ENCODE measurements at places on chromosomes 13 and 19.
A peak's percentile ranks its signal among the peaks of the same experiment; 100 is the strongest.

- DNase-seq, result no peak
Measured at GRCh38 chr19:23420824-23421223, 25.6 kb upstream of the ZNF91 start.

DNA sequence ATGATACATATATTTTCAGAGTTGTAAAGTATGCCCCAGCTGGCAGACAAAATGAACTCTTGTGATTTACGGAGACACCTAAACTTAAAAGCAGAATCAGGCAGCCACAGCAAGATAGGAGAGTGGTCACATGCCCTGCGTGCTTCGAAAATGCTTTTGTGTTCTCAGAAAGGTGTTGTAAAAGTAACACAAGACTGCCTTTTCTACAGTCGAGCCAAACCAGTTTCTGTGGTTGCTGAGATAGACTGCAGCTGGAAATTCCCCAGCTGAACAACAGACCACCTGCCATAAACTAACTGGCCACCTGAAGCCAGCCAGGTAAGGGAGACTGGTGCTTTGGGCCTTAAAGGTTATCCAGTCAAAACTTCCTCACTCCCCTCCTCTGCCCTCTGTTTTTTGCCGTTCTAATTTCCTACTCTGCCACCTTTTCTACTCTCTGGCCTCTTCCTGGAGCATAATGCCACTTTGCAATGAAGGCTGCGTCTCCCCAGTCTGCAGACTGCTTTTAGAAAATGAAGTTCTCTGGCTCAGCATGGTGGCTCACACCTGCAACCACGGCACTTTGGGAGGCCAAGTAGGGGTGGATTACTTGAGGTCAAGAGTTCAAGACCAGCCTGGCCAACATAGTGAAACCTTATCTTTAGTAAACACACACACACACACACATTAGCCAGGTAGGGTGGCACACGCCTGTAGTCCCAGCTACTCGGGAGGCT, 381.2 kb upstream of the SLITRK1 start:
- no peak for DNase-seq

- DNase-seq, result no peak
Measured at GRCh38 chr19:512547-513365, 5.5 kb downstream of the TPGS1 start.

- no peak for DNase-seq
Measured at GRCh38 chr19:7373862-7374261, 25.1 kb downstream of the ARHGEF18 start.

DNA sequence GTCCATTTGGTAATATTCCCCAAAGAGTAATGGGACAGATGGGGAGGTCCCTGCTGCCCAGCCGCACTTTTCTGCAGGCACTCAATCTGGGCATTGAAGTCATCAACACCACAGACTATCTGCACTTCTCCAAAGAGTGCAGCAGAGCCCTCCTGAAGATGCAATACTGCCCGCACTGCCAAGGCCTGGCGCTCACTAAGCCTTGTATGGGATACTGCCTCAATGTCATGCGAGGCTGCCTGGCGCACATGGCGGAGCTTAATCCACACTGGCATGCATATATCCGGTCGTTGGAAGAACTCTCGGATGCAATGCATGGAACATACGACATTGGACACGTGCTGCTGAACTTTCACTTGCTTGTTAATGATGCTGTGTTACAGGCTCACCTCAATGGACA, 295.0 kb downstream of the GPC5 start:
- DNase-seq, result no peak

GRCh38 chr19:799076-799881, 2.0 kb downstream of the PTBP1 start:
- no peak for DNase-seq

GRCh38 chr13:99299920-99300341, 7.3 kb downstream of the GPR183 start:
- DNase-seq, result no peak

DNA sequence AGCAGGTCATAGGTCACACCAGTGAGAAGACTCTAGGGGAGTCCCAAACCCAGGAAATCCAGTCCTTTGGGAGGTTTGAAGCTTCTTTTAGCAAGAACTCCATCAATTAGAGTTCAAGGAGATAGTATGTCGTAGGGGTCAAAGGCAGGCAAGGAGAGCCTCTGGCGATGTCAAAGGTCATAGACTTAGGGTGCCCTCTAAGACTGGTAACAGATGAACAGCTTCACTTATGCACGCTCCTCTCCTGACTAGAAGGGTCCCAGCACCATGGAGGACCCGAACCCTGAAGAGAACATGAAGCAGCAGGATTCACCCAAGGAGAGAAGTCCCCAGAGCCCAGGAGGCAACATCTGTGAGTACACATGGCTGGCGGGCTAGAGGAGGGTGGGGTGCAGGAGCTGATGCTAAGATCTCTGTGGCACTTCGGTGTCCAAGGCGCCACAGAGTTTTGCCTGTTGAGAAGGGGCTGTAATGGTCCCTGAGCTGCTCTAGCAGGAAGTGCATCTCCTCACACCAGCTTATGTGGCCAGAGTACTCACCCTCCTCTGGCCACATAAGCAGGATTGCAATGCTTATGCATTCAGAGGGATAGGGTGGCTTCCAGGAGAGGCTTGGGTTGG, 557 bp downstream of the ZNF576 start:
- DNase-seq, result no peak

GRCh38 chr19:33406521-33407139, 33.1 kb downstream of the CEBPG start:
- peak; percentile 20 for DNase-seq

- no peak for DNase-seq
Measured at GRCh38 chr13:105255472-105255871, 1280.0 kb downstream of the EFNB2 start.

- DNase-seq, result no peak
Measured at GRCh38 chr13:36666477-36667229, 7.2 kb upstream of the SERTM1 start.

GRCh38 chr19:35274323-35274722, 5.6 kb downstream of the USF2 start:
- DNase-seq, result no peak

DNA sequence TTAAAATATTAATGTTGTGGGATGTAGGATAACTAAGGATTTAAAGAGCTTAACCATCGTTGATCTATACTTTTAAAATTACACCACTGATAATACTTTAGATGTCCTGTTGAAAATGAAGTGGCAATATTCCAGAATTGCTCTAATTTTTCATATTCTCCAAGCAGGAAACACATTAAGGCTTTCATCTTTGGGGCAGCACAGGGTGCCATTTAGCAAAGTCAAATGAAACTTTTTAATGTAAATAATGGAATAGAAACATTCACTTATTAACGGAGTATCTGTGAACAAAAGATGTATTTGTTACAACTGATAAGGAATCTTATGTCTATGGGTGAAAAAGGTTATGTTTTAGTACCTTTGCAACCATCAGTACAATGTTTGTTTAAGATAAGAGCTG, 50.0 kb upstream of the MIR17HG start:
- DNase-seq, result no peak

- DNase-seq, result no peak
Measured at GRCh38 chr13:107835339-107836018, 379.9 kb downstream of the LIG4 start.

DNA sequence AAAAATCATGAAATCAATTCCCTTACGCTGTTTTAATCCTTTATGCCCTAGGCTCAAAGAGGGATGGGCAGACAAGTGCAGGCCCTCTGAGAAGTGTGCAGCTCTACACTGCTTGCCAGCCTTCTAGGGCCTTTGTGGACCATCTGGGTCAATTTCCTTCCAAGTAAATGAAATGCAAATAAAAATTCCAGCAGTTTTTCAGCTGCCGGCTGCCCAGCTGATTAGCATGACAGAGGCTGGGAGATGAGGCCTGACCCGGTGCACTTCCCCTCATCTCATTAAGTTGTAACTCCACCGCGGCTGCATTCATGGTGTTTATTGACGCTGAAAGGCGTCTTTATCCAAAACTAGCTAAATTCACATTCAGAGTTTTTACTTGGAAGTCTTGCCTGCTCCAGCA, 47.5 kb upstream of the GSX1 start:
- no peak for DNase-seq

DNA sequence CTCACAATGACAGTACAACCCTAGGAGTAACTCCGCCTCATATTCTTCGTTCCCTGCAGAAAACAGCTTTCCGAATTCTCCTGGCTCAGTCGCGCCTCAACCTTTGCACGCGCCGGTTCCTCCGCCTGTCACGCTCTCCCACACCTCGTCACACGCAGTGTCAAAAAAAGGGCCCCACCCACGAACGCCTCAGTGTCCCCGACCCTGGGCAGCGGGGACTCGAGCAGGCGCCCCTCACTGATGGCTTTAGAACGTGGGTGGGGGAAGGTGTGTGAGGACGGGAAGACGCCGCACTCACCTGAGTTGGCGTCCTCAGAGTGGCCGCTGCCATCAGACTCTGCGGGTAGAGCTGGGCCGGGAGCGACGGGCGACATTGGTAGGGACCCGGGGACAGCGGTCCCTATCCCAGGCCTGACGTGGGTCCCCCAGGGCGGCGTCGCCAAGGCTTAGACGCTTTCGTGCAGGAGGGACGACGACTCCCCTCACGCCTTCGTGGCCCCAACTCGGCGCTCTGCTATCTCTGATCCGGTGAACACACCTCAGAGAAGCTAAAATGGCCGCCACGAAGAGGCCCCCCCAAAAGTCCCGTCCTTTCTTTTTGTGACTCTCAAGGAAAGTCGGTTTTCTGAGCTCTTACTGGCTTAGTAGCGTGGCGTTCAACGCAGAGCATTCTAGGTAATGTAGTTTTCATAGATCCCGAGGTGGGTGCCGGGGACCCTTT, at the start of gene ZNF154:
TSS of gene ZNF154 (minus strand) at position 564 of the 721 bp plus-strand sequence. CDS start at position 331, 233 bp downstream.
- DNase-seq, result no peak

DNA sequence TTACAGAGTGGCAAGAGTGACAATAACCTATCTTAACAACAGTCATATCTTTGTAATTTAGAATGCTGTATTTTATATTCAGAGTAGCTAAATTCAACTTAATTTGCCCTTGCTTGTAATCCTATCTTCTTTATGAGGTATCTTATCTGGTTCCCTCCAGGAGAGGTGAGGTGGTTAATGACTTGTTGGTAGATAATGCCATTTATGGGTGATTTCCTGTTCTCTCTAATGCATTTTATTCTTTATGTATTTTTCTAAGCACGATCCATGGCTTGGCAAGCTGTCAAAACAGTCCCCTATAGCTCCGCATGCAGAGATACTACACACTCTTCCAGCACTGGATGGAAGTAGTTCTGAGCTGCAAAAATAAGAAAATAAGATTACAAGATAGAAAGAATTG, 267.9 kb downstream of the LMO7 start:
- no peak for DNase-seq

DNA sequence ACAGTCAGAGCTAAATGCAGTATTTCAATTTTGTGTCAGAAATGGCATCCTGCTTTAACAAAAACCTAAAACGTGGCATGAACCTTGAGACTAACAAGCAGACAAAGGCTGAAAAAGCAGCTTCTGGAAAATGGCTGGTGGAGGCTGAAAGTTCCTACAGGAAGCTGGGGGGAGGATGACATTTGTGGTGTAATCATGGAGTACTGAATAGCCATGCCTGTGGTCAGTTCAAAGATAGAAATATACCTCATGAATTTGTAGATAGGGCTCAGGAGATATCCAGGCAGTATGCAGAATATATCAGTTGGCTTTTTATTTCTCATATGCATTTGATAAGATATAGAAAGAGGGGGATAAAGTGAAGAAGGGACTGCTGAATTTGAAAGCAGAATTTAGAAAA, 181.7 kb downstream of the UQCRFS1 start:
- no peak for DNase-seq

GRCh38 chr19:41552558-41552957, 23.4 kb upstream of the CEACAM21 start:
- no peak for DNase-seq

- DNase-seq, result no peak
Measured at GRCh38 chr13:25819856-25820530, 231.8 kb downstream of the SHISA2 start.

GRCh38 chr19:3733549-3734309, 25.5 kb downstream of the TJP3 start:
- DNase-seq, result no peak

DNA sequence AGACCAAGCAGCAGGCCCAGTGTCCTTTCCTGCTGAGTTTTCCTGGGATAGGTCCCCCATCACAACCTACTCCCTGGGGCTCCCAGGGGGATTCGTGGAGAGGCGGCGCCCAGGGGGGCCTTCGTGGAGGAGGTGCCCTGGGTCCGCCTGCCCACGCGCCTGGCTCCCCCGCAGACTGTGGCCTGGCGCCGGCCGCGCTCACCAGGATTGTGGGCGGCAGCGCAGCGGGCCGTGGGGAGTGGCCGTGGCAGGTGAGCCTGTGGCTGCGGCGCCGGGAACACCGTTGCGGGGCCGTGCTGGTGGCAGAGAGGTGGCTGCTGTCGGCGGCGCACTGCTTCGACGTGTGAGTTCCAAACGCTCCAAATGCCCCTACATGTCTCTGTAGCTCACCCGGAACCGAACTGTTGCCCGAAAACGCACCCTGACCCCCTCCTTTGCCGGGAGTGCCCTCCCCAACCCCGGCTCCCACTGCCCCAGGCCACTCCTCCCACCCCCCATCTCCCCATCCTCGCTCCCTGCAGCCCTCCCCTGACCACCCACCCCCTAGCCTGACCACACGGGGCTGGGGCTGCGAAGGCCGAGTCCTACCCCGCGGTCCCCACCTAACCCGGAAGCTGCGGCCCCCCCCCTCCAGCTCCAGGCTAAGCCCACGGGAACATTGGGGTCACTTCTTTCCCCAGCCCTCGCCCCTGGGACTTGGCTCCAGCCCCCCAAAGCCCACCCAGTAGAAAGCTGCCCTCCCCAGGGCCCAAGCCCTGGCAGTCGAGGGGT, 3.3 kb downstream of the TIMM13 start:
- DNase-seq, result no peak

DNA sequence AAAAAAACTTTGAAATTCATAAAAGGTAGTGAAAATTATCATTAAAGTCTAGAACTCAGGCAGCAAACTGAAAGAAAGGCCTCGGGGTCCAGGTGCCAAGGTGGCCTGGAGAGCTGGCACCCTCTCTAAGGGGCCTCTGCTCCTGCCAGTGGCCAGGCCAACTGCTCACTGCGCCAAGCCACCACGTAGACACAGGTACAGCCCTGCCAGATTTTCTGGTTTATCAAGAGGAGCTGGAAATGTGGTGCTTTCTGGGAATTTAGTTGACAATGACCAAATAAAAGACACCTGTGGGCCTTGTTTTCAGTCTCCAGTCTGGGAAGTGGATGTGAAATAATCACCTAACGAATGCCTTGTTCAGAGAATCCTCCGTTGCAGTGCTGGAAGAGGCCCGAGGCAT, 22.8 kb downstream of the ZNF574 start:
- no peak for DNase-seq

- no peak for DNase-seq
Measured at GRCh38 chr19:7904074-7905020, 670 bp downstream of the MAP2K7 start.

DNA sequence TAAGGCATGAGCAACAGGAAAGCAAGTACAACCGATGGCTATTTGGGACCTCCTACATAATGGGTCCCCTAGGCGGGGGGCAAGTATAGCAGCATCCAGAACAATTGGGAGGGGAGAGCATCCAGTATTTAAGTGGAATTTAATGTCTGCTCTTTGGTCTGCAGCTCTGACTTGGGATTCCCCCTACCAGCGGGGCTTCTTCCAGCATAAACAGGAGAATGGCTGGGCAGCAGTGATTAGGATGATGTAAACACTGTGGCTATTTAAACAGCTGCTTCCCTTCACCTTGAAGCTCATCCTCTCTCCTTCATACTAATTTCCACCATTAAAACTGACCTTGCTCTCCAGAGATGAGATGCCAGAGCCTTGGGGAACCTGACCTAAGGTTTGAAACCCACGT, 73.9 kb upstream of the OXGR1 start:
- DNase-seq, result no peak
